ENCODE measurements at places on chromosomes 4 and X. TPM values are rescaled to one million over a fixed set of nuclear protein-coding genes. Genes with fewer than 3 reads are reported as not detected.

GRCh38 chrX:69031181-69031580, 134.1 kb downstream of the PJA1 start:
- no peaks in the 10 kb centered on the region for H3K36me3 ChIP-seq
- H3K27ac ChIP-seq: no peak overlapping the region
- H3K4me1 ChIP-seq: peaks cover 17% of the 10 kb centered on the region
- H3K27me3 ChIP-seq: no peaks in the 10 kb centered on the region
- DNase-seq: peak; percentile 6

- DNase-seq: no peak
- no peak overlapping the region for H3K27ac ChIP-seq
- no peaks in the 10 kb centered on the region for H3K27me3 ChIP-seq
- H3K4me1 ChIP-seq: no peaks in the 10 kb centered on the region
- H3K4me3 ChIP-seq: no peak overlapping the region
- H3K36me3 ChIP-seq: no peaks in the 10 kb centered on the region
Measured at GRCh38 chrX:136141569-136141968, 5.8 kb upstream of the FHL1 start.

DNA sequence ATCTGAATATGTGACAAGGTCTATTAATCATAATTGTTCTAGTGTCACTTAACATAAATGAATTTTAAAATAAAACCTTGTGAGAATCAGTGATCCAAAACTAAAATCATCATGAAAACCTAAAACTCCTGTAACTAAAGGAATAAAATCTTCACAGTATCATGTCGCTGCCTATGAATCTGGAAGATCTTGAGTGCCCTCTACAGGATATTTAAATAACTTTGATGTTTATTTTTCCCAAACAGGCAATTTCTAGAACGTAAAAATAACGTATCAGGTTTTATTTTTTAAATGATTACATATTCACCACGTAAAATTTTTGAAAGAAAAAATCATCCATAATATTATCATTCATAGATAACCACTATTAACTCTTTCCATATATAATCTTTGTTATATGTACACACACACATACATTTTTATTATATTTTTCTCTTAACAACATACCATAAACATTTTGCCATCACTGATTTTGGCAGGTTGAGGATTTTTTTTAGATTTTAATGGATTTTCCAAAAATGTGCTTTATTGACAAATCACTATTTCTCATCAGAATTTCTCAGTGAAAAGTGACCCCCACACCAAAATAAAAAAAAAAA, 79.6 kb downstream of the COMMD8 start:
- H3K4me1 ChIP-seq: no peaks in the 10 kb centered on the region
- no peaks in the 10 kb centered on the region for H3K36me3 ChIP-seq
- no peaks in the 10 kb centered on the region for H3K27me3 ChIP-seq
- H3K4me3 ChIP-seq: no peak overlapping the region
- no peak overlapping the region for H3K27ac ChIP-seq

Gene GALNTL6
- total RNA-seq: not detected

Gene FRAS1
- total RNA-seq: 22.5 TPM

Gene NPY1R
- not detected for total RNA-seq

Gene TET2
- total RNA-seq: 4.8 TPM

Gene TFE3
- 8.8 TPM for total RNA-seq

DNA sequence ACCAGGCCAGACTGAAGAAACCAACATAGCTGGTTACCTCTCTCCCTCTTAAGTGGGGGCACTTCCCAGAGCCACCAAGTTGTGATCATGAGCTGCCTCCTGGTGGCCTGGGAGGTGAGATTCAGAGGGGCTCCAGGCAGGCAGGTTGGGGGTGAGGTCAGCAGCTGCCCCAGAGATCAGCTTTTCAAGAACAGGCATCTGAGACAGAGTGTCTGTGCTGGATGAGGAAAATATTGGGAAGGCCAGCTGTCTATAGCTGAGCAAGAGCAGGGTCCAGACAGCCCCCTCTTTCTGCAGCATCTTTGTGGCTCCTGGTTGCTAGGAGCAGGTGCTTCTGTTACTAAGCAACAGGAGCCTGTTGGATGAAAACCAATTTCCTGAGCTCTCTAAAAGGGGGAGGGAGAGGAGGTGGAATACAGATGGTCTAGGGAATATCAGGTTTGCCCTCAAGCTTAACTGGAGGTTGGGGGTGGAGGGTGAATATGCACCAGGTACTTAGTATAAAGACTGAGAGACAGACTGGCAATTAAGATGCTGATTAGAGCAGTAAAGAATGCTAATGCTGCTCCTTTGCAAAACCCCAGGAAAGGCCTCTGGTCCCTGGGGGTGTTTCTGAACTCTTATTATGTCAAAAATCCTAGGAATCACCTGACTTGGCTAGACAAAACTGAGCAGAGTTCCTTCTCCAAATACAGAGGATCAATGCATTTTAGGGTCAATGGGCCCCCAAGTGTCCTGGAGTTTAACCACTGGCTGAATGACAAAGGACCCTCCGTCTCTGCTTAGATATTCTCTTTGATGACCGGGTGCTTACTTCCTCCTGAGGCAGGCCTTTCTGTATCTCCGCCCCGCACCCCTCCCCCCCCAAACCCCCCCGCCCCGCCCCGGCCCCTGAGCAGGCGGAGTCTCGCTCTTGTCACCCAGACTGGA, 21.4 kb downstream of the ZCCHC13 start:
- no peaks in the 10 kb centered on the region for H3K27me3 ChIP-seq
- no peaks in the 10 kb centered on the region for H3K36me3 ChIP-seq
- no peak for DNase-seq
- H3K4me1 ChIP-seq: no peaks in the 10 kb centered on the region

DNA sequence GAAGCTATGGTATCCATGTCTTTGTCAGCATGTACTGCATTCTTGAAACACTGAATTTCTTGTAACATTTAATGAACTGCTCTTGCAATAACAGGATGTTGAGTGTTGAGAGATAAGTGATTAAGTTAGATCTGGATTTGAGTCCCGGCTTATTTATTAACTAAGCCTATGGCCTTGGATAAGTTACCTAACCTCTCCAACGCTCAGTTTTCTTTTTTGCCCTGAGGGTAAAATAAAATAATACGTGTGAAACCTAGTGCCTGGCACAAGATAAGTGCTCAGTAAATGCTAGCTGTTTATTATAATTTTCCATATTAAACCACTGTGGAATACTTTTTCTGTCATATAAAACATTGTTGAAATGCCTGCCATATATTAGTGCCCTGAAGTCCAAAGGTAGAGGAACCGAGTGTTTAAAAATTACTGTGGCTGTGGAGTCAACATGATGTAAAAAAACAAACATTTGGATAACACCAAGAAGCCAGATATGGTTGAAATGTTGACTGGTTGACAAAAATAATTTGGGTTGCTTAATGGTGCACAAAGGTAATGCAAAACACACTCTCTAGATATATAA, 58.6 kb upstream of the ALB start:
- no peaks in the 10 kb centered on the region for H3K36me3 ChIP-seq
- peak; percentile 93 for DNase-seq
- H3K27me3 ChIP-seq: no peaks in the 10 kb centered on the region
- peak overlapping the region; percentile 48 for H3K4me3 ChIP-seq

DNA sequence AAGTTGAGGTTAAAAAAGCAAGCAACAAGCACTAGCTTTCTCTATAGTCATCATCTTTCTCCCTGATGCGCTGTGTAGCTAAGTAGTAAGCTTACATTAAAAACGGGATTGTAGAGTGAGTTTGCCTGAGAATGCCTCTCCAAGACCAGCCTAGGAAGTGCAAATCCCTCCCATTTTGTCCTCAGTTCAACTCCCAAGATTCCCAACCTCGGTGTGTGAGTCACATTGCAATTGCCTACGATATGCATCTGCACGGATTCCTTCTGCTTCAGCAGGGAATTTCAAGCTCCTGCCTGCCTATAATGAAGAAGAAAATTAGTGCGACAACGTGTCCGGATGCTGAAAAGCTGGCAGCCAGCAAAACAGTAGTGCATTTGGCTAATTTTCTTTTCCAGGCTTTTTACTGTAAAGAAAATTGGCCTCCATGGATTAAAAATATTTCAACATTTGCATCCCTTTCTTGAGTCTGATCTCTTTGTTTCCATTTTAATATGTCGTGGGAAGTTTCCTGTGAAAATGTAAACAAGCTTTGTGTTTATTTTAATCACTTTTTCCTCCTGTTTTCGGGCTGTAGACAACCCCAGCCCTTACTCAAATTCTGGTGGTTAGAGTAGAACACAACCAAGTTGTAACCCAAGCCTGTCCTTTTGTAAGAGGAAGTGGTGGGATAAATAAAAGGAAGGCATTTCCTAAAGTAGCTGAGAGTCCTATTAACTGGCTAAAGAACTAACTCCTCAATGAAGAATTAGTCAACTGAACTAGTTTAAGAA, 58.4 kb upstream of the TET2 start:
- no peak overlapping the region for H3K4me3 ChIP-seq
- no peaks in the 10 kb centered on the region for H3K27me3 ChIP-seq
- no peaks in the 10 kb centered on the region for H3K36me3 ChIP-seq
- H3K27ac ChIP-seq: no peak overlapping the region

DNA sequence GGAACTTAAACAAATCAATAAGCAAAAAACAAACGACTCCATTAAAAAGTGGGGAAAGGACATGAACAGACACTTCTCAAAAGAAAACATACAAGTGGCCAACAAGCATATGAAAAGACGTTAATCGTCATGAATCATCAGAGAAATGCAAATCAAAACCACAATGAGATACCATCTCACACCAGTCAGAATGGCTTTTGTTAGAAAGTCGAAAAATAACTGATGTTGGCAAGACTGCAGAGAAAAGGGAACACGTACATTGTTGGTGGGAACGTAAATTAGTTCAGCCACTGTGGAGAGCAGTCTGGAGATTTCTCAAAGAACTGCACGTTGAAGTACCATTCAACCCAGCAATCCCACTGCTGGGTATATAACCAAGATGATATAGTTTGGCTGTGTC, 23.7 kb downstream of the NEUROG2 start:
- no peaks in the 10 kb centered on the region for H3K4me1 ChIP-seq
- H3K27me3 ChIP-seq: no peaks in the 10 kb centered on the region
- H3K27ac ChIP-seq: no peak overlapping the region
- H3K4me3 ChIP-seq: no peak overlapping the region
- H3K36me3 ChIP-seq: no peaks in the 10 kb centered on the region

DNA sequence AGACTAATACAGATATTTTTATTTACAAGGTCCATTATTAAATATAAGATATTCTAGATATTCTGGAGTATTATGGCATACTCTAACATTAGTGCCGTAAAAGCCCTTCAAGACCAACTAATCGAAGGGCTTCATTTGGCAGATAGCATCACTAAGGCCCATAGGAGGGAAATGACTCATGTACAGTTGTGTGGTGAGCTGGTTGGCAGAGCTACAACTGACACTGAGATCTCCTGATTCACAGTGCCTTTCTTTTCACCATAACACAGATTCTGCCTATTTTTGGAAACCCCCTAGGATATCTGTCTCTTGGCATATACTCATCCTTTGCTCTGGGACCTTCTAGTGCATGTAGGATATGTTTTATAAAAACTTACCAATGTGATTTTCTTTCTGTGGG, 201.7 kb upstream of the AFF2 start:
- no peaks in the 10 kb centered on the region for H3K27me3 ChIP-seq
- H3K4me3 ChIP-seq: no peak overlapping the region
- H3K4me1 ChIP-seq: no peaks in the 10 kb centered on the region
- H3K27ac ChIP-seq: no peak overlapping the region
- H3K36me3 ChIP-seq: no peaks in the 10 kb centered on the region

Gene PABPC1L2B
- not detected for total RNA-seq

DNA sequence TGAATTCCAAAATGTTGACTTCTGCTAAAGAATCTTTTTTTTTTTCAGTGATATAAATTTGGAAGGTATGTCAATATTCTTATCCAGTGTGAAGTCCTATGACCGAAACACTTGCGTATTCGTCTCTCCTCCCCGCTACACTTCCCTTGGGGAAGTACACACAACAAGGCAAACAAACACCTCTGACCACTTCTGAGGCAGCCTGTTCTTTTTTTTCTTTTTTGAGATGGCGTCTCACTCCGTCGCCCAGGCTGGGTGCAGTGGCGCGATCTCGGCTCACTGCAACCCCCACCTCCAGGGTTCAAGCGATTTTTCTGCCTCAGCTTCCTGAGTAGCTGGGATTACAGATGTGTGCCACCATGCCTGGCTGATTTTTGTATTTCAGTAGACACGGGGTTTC, 78.1 kb upstream of the DHRSX start:
- H3K27ac ChIP-seq: no peak overlapping the region
- no peaks in the 10 kb centered on the region for H3K36me3 ChIP-seq
- DNase-seq: peak; percentile 31

DNA sequence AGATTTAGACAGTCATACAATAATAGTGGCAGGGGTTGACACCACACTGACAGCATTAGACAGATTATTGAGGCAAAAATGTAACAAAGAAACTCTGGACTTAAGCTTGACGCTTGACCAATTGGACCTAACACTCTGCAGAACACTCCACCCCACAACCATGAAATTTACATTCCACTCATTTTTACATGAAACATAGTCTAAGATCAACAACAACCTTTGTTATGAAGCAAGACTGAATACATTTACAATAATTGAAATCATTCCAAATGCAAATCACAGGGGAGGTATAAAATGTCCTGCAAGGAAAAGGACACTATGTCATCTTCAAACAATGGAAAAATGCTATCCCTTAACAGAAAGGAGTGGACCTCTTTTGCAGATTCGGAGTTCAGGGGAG, 4.9 kb upstream of the UGT2B10 start:
- H3K27me3 ChIP-seq: no peaks in the 10 kb centered on the region
- peak; percentile 3 for DNase-seq
- no peaks in the 10 kb centered on the region for H3K36me3 ChIP-seq
- H3K27ac ChIP-seq: no peak overlapping the region

GRCh38 chr4:145186729-145187128, 6.3 kb upstream of the OTUD4 start:
- DNase-seq: no peak
- H3K4me3 ChIP-seq: no peak overlapping the region
- no peaks in the 10 kb centered on the region for H3K36me3 ChIP-seq
- H3K4me1 ChIP-seq: peaks cover 1% of the 10 kb centered on the region
- no peaks in the 10 kb centered on the region for H3K27me3 ChIP-seq
- H3K27ac ChIP-seq: no peak overlapping the region

Gene PRSS12
- 0.02 TPM for total RNA-seq

DNA sequence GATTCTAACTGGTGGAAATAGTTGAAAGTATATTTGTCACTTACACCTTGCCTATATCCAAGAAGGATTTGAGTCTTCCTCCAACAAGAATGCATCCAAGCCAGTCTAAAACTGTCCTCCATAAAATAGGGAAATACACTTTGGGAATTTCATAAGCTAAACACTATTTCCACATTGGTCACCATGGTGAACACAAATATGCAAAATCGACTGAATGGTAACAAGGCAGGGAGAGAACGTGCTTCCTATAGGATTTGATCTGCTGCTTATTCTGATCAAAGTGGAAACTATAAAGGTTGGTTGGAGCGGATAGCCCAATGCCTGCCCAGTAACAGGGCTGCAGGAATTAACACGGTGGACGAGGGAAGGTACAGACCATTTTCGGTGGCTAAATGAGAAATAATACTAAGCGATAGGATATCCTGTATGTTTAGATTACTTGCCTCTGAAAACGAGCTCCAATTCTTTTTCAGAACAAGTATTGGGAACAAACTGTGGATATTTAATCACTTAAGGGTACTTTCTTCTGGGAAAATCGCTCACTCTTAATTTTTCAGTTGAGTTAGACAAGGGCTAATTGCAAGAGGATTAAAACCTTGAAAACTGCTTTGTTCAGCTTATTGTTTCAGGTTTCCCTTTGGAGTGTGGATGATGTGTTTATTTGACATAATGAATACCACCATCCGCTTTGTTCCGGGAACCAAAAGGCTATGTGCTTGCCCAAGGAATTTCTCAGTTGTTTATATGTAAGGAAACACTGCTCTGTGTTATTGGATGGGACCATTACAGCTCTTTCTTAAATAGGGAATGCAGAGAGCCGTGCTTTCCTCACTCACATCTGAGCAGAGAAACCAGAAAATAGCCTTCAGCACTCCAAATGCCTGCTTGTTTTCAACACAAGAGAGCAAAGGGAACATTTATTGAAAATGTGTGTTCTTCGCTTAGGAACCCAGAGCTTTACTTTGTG, 194.4 kb downstream of the CBR4 start:
- H3K4me1 ChIP-seq: peaks cover 10% of the 10 kb centered on the region
- DNase-seq: no peak
- H3K27me3 ChIP-seq: peaks cover 8% of the 10 kb centered on the region
- H3K27ac ChIP-seq: no peak overlapping the region
